ENCODE measurements at places on chromosomes 11 and 22.

DNA sequence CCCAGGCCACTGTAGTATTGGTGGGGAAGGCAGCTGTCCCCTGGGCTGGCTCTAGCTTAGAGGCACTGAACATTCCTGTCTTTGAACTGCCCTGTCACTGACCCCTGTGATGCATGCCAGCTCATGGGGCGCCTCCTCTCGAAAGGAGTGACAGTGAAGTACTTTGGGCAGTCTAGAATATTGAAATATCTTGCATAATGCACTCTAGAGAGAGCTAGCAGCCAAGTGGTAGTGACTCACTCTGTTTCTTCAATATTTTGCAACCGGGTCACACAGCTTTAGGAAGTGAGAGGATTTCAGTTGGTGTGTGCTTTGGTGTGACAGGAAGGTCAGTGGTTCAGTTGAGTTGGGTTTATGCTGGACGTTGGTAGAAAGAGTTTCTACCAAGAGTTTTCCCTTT lies 35.5 kb upstream of the ST14 start:
- DNase-seq: no peak

- no peak for DNase-seq
These were observed 138.9 kb downstream of the NELL1 start for GRCh38 chr11:20808328-20808727.

DNA sequence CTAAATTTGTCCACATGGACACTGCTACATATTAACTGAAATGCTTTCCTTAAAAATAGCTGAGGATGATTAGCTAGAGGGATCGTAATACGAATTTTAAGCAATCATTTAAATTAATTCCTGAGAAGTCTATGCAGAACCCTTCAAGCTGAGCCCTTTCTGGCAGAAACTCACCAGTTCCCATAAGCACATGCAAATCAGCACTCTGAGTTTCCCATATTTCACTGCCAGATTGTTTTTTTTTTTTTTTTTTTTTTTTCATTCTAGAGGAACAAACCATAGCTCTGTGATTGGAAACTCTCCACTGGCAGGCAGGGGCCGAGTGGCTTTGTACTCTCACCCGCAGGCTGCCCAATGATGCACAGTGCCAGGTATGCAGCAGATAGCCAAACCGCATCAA lies 145.6 kb downstream of the EFCAB6 start:
- DNase-seq: no peak

- DNase-seq: no peak
These were observed 59.2 kb upstream of the B3GAT1 start for GRCh38 chr11:134471087-134471715.

DNA sequence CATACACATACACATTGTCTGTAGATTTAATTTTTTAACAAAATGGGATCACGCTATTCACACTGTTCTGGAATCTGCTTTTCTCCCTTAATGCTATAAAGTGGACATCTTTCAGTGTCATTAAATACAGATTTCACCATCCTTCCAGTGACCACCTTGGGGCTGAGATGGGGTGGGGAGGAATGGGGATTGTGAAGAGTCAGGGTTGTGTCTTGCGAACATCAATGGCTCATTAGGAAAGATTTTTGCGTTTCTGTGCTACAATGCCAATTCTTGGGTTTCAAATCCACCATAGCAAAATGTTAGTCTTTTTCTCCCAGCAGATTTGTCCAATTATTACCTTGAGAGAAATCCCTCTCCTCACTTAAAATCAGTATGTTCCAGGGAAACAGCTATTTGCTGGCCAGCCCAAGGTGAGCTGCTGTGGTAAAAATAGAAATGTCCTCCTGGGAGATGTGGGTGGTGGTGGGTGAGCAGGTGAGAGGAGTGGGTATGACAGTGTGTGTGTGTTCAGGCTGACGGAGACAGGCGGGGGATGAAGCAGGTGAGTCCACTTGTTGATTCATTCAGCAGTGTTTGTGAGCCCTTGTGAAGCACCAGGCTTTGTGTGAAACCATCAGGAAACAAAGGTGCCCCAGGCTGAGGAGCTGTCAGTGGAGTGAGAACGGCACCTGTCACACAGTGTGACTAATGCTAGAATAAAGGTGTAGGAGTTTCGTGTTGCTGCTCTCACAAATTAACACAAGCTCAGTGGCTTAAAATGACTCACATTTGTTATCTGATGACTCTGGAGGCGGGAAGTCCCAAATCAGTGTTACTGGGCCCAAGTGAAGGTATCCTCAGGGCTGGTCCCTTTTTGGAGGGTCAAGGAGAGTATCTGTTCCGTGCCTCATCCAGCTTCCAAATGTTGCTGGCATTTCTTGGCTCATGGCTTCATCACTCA lies 1.7 kb upstream of the CBX6 start:
- DNase-seq: peak; percentile 45

- DNase-seq: no peak
These were observed 128.2 kb upstream of the ZBED5 start for GRCh38 chr11:10986006-10986405.

- DNase-seq: no peak
These were observed 104.7 kb upstream of the GUCY1A2 start for GRCh38 chr11:107123022-107123421.

- DNase-seq: no peak
These were observed 5.5 kb upstream of the ANKK1 start for GRCh38 chr11:113382121-113382520.

DNA sequence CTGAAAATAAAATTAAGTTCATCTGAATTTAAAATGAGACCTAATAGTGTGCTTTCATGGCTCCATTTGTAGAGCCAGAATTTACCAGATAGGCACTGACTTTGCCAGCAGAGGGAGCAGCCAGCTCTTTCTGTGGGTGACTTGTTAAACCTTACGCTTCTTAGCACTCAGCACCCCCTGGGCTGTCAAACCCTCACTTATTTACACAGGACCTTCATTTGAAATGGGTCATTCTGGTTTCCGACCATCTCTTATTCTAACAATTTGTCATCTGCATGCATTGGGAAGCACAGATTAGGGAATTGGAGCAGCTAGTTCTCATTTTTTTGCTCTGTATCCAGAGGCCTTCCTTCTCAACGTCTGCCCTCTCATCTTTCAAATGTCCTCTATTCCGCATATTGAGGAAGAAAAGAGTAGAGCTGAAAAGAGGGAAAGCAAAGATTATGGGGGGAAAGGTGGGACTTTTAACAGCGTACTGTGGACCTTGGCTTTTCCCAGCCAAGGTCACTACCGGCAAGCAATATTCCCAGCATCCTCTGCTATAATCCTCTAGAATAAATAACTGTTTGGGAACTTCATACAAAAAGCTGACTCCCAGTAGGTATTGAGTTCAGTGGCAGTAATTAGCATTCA lies 3.1 kb downstream of the ASRGL1 start:
- peak; percentile 38 for DNase-seq

GRCh38 chr11:47326198-47326597 lies 26.3 kb downstream of the MYBPC3 start:
- no peak for DNase-seq

- DNase-seq: no peak
These were observed 99.9 kb upstream of the GUCY1A2 start for GRCh38 chr11:107118025-107118720.

DNA sequence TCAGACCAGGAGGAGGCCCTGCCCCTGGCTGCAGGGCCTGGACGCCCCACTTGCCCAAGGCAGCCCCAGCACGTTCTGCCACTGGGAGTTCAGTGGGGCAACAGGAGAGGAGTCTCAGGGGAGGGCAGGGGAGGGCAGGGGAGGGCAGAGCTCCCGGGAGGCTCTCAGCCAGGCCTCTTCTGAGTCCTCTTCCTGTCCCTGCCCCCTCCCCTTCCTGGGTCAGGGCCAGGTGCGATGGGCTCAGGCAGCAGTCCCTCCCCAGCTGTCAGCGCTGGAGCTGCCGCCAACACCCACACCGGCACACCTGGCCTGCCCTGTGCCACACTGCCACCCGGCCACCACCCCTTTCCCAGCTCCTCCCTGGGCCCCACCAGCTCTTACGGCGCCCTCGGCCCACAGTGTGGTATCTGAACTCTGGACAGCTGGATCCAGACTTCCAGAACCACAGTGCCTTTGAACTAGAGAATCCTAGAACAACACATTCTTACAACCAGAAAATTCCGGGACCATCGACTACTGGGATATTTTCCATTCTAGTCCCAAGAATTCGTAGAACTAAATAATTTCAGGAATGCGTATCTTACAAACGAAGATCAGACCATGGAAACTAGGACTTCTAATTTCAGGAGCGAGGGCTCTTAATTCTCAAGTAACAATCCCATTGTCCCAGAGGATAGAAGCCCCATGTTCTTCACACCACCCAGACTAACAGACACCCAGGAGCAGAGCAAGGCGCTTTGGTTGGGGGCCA lies 21.8 kb downstream of the RPL3 start:
- no peak for DNase-seq

GRCh38 chr22:40616578-40616977 lies 19.9 kb downstream of the MRTFA start:
- no peak for DNase-seq

DNA sequence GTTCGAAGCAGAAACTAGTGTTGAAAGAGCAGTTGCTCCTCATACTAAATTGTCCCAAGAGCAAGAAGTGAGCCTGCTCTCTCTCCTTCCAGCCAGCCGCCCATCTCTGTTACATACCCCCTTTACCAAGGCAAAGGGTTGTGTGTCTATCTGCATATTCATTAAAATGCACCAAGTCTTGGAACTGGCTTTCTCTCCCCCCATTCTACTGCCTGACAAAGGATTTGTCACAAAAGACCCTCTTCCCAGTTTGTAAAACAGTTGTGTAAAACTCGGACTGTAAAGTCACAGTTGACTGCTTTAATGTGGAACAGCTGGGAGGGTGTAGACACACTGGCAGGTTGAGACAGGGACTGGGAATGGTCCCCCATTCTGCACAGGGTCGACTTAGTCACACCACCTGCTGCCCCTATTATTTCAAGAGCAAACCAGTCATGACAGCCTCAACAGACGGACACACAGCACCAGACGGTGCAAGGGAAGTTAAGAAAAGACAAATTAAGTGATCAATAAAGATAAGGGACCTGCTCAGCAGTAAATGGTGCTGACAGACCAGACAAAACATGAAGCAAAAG lies 60.0 kb upstream of the HTATIP2 start:
- DNase-seq: no peak

DNA sequence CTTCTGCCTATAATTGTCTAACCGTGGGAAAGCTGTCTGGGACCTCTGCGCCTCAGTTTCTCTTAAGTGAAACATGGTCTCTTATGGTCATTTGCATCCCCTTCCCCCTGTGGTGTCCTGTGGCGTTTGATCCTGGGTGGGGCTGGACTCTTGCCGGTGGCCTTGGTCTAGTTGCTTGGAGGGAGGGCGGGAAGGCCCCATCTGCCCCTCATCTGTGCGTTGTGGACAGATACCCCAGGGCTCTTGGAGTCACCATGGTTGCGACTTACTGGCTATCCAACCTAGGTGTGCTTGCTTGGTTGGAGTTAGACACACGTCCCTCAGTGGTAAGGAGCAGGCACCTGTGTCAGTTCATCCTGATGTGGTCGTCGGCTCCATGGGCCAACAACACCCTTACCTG lies 15.2 kb downstream of the SHANK3 start:
- DNase-seq: no peak

- DNase-seq: no peak
These were observed 113.6 kb downstream of the LDLRAD3 start for GRCh38 chr11:36057379-36058042.

- DNase-seq: no peak
These were observed 772 bp downstream of the NAV2 start for GRCh38 chr11:19713196-19714021.

- DNase-seq: no peak
These were observed 6.4 kb upstream of the FOSL1 start for GRCh38 chr11:65906602-65907001.

- no peak for DNase-seq
These were observed 927.3 kb upstream of the RAG2 start for GRCh38 chr11:37525336-37525735.

DNA sequence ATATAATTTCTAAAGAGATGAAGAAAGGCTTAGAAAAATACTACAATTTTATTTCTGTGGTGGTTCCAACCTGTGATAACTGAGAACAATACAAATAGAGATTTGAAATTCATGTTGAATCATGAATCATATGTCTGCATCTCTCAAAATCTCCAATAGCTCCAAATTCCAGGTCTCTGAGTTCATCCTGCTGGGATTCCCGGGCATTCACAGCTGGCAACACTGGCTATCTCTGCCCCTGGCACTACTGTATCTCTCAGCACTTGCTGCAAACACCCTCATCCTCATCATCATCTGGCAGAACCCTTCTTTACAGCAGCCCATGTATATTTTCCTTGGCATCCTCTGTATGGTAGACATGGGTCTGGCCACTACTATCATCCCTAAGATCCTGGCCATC lies at the start of gene OR56B1:
TSS of gene OR56B1 (plus strand) at position 53 of the 400 bp plus-strand sequence. CDS start at position 122, 69 bp downstream.
- DNase-seq: no peak

GRCh38 chr11:18770479-18771125 lies 21.0 kb downstream of the PTPN5 start:
- no peak for DNase-seq

DNA sequence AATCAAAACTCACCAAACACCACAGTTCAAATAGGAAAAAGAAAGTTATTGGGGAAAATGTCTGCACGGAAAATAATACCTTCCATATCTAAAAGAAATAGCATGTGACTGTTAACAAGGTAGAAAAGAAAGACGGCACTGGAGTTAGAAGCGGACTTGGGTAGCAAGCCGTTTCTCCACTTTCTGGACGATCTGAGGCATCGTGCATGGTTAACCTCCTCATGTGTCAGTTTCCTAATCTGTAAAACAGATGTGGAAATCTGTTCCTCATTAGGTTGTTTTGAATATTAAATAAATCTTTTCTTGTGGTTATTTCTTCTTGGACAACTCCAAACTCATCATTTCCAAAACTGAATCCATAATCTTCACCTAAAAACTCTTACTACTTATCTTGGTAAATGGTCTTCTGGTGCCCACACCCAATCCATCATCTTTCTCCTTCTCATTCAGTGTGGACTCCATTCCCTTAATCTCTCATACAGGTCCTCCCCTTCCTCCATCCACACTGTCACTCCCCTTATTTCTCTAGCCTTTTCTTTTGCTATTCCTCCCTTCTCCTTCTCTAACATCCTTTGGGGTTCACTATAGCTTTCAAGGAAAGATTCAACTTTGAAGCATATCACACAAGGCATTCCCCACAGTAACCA lies 53.5 kb downstream of the VSIG10L2 start:
- DNase-seq: no peak
